Caco-2 (cell line): ENCODE measurements at places on chromosomes 7 and 10. TPM values are rescaled to one million over a fixed set of nuclear protein-coding genes. Genes with fewer than 3 reads are reported as not detected.
A peak's percentile ranks its signal among the peaks of the same experiment; 100 is the strongest.

DNA sequence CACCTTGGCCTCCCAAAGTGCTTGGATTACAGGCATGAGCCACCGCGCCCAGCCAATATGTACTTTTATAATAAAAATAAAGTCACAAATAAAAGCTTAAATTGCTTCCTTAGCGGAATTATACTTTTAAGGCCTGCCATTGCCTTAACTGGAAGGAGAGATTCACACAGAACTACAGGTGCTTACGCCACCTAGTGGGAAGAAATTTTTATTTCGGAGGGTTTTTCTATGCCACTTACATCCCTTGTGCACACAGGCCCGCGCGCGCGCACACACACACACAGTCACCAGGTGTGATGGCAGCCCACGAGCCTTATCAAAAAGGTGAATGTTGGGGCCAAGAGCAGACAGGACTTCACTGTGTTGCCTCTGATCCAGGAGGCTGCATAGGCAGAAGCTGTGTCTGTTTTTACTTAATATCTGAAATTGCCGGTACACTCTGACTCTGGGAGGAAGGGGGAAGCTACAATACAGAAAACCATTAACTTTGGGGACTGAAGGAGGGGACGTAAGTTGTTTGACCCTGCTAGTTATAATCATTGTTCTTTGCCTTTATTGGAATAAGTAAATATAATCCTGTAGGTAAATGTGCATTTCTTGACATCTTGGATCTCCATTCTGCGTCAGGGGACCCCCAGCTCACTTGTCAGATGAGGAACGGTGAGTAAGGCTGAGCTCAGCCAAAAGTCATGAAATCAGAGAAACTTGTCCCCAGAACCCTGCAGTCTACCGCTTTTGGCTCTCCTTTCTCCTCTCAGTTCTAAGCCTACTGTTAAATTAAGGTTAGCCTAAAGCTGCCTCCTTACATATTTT, 87.1 kb downstream of the SLC16A9 start:
- H3K4me3 ChIP-seq, result no peak overlapping the region
- H3K36me3 ChIP-seq, result no peaks in the 10 kb centered on the region
- H3K27me3 ChIP-seq, result no peaks in the 10 kb centered on the region
- peak; percentile 74 for DNase-seq
- H3K27ac ChIP-seq, result no peak overlapping the region

DNA sequence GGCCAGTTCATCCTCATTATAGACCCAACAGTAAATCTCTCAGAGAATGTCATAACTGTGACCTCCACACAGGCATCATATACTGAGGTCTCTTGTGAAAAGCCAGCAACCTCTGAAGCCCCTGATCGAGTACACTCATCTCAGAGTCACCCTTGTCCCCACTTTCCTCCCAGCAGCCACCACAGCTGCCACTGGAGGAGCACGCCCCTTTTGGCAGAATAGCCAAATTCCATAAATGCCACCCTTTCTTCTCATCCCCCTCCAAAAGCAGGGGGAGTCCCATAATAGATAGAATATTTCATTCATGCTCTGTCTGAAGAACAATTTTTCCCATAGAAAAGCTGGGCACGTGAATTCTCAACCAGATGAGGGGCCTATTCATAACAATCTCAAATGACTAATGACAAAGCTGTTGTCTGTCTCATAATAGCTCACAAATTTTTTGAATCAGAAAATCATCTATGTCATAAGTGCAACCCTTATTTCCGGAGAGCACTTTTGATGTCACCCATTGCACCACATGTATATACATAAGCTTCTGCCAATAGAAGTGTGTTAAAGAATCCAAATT, 47.4 kb downstream of the SGMS1 start:
- DNase-seq, result no peak
- no peak overlapping the region for H3K4me3 ChIP-seq

GRCh38 chr7:19107356-19108146, 9.9 kb downstream of the TWIST1 start:
- no peak overlapping the region for H3K4me3 ChIP-seq
- no peaks in the 10 kb centered on the region for H3K27me3 ChIP-seq
- DNase-seq, result no peak
- H3K4me1 ChIP-seq, result no peaks in the 10 kb centered on the region
- H3K27ac ChIP-seq, result no peak overlapping the region

DNA sequence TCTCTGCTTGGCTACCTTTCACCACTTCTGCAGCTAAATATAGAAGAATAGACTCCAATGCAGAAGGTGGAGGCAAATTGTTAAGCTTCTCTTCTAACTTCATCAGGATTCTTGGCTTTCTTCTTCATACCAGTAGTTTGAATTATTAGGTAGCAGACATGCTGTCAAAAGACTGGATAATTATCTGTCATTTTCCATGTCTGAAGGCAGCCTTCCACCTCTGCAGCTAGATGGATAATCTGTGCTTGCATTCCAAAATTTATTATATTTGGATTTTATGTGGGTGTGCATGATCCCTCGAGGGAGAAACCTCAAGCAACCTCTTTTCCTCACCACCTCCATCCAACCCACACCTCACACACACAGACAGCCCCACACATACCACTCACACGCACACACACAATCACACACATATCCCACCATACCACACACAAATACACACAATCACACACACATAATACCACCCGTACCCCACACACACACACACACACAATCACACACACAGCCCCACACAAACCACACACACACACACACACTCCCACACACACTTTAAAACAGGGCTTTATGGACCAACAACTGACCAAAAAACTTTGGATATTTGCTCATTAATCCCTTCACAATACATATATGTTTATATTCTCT, 145.0 kb downstream of the C7orf25 start:
- no peaks in the 10 kb centered on the region for H3K36me3 ChIP-seq
- DNase-seq, result no peak
- no peak overlapping the region for H3K27ac ChIP-seq
- H3K27me3 ChIP-seq, result no peaks in the 10 kb centered on the region
- H3K4me1 ChIP-seq, result no peaks in the 10 kb centered on the region
- no peak overlapping the region for H3K4me3 ChIP-seq

- no peaks in the 10 kb centered on the region for H3K27me3 ChIP-seq
- H3K4me3 ChIP-seq, result no peak overlapping the region
- H3K27ac ChIP-seq, result peak overlapping the region; percentile 1
Measured at GRCh38 chr7:151416941-151417315, 7.1 kb upstream of the WDR86 start.

GRCh38 chr10:72328829-72329204, 25.9 kb downstream of the DNAJB12 start:
- no peaks in the 10 kb centered on the region for H3K27me3 ChIP-seq
- H3K4me1 ChIP-seq, result 0 out of 2 replicates have a peak, but pooled peaks cover 8% of the 10 kb centered on the region
- H3K27ac ChIP-seq, result no peak overlapping the region
- no peak for DNase-seq

DNA sequence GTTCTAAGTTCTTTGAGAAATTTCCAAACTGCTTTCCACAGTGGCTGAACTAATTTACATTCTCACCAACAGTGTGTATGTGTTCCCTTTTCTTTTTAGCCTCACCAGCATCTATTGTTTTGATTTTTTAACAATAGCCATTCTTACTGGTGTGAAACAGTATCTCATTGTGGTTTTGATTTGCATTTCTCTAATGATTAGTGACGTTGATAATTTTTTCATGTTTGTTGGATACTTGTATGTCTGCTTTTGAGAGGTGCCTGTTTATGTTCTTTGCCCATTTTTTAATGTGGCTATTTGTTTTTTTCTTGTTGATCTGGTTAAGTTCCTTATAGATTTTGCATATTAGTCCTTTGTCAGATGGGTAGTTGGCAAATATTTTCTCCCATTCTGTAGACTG, 191.4 kb downstream of the AGMO start:
- DNase-seq, result no peak
- H3K4me1 ChIP-seq, result no peaks in the 10 kb centered on the region
- H3K27me3 ChIP-seq, result no peaks in the 10 kb centered on the region
- no peak overlapping the region for H3K4me3 ChIP-seq
- no peak overlapping the region for H3K27ac ChIP-seq

- H3K36me3 ChIP-seq, result no peaks in the 10 kb centered on the region
- no peak overlapping the region for H3K27ac ChIP-seq
- no peaks in the 10 kb centered on the region for H3K4me1 ChIP-seq
- H3K27me3 ChIP-seq, result no peaks in the 10 kb centered on the region
- no peak for DNase-seq
- no peak overlapping the region for H3K4me3 ChIP-seq
Measured at GRCh38 chr10:101323495-101323894, 30.5 kb upstream of the BTRC start.

DNA sequence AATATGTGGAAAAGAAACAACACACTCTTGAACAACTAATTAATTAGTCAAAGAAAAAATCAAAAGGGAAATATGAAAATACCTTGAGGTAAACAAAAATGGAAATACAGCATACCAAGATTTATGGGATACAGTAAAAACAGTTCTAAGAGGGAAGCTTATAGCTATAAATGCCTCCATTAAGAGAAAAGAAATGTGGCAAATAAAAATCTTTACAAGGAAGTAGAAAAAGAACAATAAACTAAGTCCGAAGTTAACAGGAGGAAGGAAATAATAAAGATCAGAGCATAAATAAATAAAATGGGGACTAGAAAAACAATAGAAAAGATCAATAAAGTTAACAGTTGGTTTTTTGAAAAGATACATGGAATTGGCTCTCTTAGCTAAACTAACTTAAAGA, 267.8 kb upstream of the NRP1 start:
- no peak overlapping the region for H3K27ac ChIP-seq
- H3K4me1 ChIP-seq, result no peaks in the 10 kb centered on the region
- H3K36me3 ChIP-seq, result no peaks in the 10 kb centered on the region
- DNase-seq, result no peak

GRCh38 chr10:63213489-63213888, 80.4 kb downstream of the NRBF2 start:
- no peak overlapping the region for H3K4me3 ChIP-seq
- no peaks in the 10 kb centered on the region; the same call in 1 of the 2 replicates for H3K4me1 ChIP-seq
- no peak for DNase-seq
- H3K27me3 ChIP-seq, result no peaks in the 10 kb centered on the region
- no peak overlapping the region for H3K27ac ChIP-seq
- H3K36me3 ChIP-seq, result peaks cover 5% of the 10 kb centered on the region

- peaks cover 13% of the 10 kb centered on the region for H3K36me3 ChIP-seq
- H3K27ac ChIP-seq, result peak overlapping the region; percentile 6
- H3K4me3 ChIP-seq, result no peak overlapping the region
- no peaks in the 10 kb centered on the region for H3K27me3 ChIP-seq
- no peaks in the 10 kb centered on the region for H3K4me1 ChIP-seq
Measured at GRCh38 chr7:100093498-100093897, 4.7 kb downstream of the COPS6 start.

- H3K27me3 ChIP-seq, result no peaks in the 10 kb centered on the region
- no peak overlapping the region for H3K4me3 ChIP-seq
- H3K36me3 ChIP-seq, result no peaks in the 10 kb centered on the region; the same call in 1 of the 2 replicates
- no peak for DNase-seq
- H3K27ac ChIP-seq, result no peak overlapping the region
- peaks cover 43% of the 10 kb centered on the region for H3K4me1 ChIP-seq
Measured at GRCh38 chr10:62248465-62248864, 20.2 kb downstream of the RTKN2 start.

- no peaks in the 10 kb centered on the region for H3K36me3 ChIP-seq
- DNase-seq, result no peak
- H3K27me3 ChIP-seq, result no peaks in the 10 kb centered on the region; the same call in 1 of the 2 replicates
- no peaks in the 10 kb centered on the region; the same call in 1 of the 2 replicates for H3K4me1 ChIP-seq
Measured at GRCh38 chr10:70272925-70273316, 10.9 kb downstream of the NPFFR1 start.

GRCh38 chr7:149422162-149422913, 38.5 kb downstream of the ZNF777 start:
- H3K4me3 ChIP-seq, result peak overlapping the region; percentile 42
- peak; percentile 91 for DNase-seq
- no peaks in the 10 kb centered on the region for H3K36me3 ChIP-seq

DNA sequence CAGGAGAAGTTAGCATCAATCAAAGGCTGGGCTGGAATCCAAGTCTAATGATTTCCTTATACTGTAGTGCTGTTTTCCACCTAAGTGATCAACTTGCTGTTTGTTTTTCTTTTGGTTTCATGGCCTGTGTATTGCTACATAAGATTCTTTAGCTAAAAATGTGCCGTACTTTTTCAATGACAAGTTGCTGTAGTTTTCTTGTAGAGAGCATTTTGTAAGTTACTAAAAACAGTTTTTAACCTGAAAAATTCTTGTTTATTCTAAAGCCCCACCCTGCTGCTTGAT, 1.3 kb downstream of the HELLS start:
- DNase-seq, result no peak
- H3K36me3 ChIP-seq, result no peaks in the 10 kb centered on the region
- H3K27ac ChIP-seq, result peak overlapping the region; percentile 98
- H3K4me1 ChIP-seq, result peaks cover 31% of the 10 kb centered on the region
- H3K4me3 ChIP-seq, result peak overlapping the region; percentile 54

DNA sequence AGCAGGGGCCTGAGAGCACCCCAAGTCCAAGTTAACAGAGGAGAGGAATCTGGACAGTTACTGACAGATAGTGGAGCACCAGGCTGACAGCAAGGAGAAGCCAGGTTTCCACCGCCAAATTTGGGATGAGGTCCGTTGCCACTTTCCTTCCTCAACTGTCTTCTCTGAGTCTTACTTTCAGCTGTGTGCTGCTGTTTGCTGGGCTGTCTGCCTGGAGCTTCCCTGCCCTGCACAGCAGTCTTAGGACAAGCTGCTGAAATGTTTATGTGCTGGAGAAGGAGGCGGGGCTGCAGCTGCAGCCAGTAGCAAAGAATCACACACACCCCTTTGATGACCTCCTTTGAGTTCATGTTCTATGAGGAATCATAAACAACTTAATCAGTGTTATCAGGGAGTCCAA, 17.4 kb upstream of the CYP3A7 start:
- H3K4me3 ChIP-seq, result no peak overlapping the region
- DNase-seq, result peak; percentile 16
- H3K27ac ChIP-seq, result no peak overlapping the region
- no peaks in the 10 kb centered on the region for H3K27me3 ChIP-seq
- H3K36me3 ChIP-seq, result no peaks in the 10 kb centered on the region

DNA sequence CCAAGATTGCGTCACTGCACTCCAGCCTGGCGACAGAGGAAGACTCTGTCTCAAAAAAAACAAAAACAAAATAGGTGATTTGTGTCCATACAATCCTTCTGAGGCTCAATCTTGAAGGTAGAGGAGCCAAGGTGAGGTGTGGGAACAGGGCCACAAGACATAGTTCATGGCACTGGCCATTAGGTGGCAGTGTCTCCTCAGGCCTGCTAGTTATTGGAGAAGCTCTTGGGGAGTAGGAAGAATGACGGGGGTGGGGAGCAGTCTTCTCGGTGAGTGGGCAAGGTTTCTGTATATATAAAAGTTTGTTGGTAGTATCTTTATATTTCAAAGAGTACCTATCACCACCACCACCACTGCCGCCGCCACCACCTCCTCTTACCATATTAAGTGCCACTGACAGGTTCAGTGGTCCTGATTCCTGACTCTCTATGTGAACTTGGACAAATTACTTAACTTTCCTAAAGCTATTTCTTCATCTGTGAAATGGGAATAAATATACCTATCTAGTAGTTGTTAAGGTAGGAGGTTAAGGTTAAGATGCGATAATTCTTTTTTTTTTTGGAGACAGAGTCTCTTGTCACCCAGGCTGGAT, 24.0 kb downstream of the CCSER2 start:
- DNase-seq, result peak; percentile 66
- no peaks in the 10 kb centered on the region for H3K36me3 ChIP-seq
- no peaks in the 10 kb centered on the region for H3K27me3 ChIP-seq
- H3K27ac ChIP-seq, result no peak overlapping the region
- H3K4me3 ChIP-seq, result no peak overlapping the region

PDE1C gene
- total RNA-seq, result not detected in 2 replicates

RNF32 gene
- 24.1 and 26.0 TPM in 2 replicates for total RNA-seq

IFIT1 gene
- 4.3 and 5.4 TPM in 2 replicates for total RNA-seq

CCDC146 gene
- 1.4 and 2.6 TPM in 2 replicates for total RNA-seq

TMEM26 gene
- total RNA-seq, result not detected in 2 replicates

GHRHR gene
- not detected in 2 replicates for total RNA-seq
